Kidney epithelial cell (primary cell): ENCODE measurements at places on chromosomes 16 and 17. TPM values are rescaled to one million over a fixed set of nuclear protein-coding genes. Genes with fewer than 3 reads are reported as not detected.

DNA sequence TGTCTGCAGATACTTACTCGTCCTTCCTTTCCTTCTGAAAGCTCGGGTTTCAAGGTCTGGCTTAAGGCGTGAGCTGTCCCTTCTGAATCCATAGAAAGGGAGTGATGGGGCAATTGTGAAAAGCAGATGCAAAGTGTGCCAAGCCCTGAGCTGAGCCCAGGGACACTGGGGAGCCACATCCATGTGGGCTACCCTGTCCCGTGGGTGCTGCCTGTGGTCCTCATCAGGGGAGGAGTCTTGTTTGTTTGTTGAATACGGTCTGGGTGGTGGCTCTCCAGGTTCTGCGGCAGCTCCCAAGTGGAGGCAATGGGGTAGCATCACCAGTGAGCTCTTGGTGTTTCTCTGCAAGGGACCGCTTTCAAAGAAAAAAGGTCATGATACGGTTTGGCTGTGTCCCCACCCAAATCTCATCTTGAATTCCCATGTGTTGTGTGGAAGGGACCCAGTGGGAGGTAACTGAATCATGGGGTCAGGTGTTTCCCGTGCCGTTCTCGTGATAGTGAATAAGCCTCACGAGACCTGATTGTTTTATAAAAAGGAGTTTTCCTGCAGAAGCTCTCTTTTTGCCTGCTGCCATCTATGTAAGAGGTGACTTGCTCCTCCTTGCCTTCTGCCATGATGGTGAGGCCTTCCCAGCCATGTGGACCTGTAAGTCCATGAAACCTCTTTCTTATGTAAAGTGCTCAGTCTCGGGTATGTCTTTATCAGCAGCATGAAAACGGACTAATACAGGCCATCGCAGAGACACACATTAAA, 1.0 kb upstream of the ALG1 start:
- no peak for DNase-seq

The MCRIP2 gene
- total RNA-seq = 41.7 and 59.8 TPM in 2 replicates

The ITGB3 gene
- 174 and 183 TPM in 2 replicates for total RNA-seq

DNA sequence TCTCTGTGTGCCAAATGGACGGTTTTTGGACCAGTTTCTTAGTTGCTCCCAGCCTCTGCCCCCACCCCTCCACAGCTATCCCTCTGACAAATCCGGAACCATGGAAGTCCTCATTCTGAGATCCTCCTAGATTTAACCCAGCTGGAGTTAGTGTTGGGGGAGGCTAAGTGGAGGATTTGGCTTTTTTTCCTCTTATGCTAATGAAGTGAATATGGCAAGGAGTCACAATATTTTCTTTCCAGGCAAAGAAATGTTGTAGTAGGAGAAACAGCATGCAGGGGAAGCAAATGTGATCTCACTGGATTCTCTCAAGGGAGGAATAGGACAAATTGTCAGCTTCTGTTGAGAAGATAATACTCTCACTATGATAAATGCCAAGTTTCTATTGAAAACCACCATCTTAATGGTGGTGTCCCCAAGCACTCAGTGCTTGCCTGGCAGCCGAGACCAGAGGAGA, 159.5 kb downstream of the MSI2 start:
- DNase-seq = no peak

DNA sequence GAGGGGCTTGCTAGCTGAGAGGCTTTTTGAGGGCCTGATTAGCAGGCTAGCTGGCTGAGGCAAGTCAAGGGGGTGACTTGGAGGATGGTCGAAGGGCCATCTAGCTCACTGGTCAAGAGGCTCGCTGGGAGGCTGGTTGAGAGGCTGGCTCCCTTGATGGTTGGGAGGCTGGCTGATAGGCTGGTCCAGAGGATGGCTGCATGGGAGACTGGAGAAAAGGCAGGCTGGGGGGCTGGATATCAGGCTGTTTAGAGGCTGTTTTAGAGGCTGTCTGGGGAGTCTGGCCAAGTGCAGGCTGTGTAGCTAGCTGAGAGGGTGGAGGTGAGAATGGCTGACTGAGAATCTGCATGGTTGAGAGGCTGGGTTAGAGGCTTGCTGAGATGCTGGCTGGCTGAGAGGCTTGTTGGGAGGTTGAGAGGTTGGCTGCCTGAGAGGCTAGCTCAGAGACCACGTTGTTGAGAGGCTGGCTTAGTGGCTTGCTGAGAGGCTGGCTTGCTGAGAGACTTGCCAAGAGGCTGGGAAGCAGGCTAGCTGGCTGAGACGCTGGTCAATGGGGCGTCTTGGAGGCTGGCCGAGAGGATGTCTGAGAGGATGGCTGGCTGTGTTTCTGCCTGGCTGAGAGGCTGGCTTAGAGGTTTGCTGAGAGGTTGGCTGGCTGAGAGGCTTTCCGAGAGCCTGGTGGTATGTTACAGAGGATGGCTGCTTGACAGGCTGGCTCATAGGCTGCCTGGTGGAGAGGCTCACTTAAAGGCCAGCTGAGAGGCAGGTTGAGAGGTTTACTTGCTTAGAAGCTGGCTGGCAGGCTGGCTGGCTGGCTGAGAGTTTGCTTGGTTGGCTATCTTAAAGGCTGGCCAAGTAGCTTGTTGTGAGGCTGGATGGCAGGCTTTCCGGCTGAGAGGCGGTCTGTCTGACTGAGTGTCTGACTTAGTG, 36.6 kb upstream of the ACSM2B start:
- DNase-seq = no peak

The KCNJ18 gene
- total RNA-seq = not detected in 2 replicates

The FBXL16 gene
- 0.17 and 0.82 TPM in 2 replicates for total RNA-seq

DNA sequence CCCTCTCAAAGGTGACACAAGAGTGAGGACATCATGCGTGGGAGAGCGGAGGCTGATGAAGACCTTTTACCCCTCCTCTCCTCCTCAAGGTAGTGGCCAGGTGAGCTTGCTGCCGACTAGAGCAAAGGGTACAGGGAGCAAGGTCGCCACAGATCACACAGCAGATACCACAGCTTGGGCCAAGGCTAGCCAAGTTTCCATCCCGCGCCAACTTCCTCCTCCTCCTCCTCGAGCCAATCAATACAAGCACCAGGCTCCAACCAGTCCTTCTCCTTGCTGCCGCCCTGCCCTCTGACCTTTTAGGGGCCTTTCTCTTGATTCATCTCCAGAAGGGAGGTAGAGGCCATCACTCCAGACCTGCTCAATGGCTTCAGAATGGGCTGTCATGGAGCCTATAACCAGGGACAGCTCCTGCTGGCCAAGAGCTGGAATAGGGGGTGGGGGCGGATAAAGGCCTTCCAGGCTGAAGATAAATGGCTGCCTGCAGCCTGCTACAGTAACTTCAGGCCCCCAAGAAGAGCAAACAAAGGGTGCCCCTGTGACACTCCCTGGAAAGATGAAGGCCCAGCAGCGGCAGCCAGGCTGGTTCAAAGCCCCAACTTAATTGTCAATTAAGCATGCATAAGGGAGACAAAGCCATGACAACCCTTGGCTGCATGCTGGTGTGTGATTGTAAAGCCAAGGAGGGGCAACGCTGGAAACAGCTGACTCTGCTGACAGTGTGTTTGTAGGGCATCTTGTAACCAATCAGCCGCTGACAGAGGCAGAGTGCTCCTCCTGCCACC, 17.8 kb downstream of the HNF1B start:
- DNase-seq = no peak

The MT1F gene
- 7.9 and 9.4 TPM in 2 replicates for total RNA-seq
